Lower lobe of right lung (tissue), 2 donors: ENCODE measurements at places on chromosomes 1 and 21.
A peak's percentile ranks its signal among the peaks of the same experiment; 100 is the strongest.

DNA sequence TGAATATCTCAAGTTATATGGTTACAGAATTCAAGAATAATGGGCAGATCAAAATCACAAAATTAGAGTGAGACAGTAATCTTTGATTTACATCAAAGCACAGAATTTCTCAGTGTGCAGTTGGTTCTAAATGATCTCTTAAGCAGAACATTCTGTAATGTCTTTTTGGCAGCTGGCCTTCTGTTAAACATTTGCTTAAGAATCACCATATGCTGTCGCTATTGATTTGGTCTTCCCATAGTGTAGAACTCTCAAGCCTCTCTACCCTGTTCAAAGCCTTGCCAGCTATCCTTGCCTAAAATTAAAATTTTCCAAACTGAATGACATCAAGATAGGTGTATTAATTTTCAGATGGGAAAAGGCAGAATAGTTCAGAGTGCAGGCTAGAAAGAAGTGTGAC lies 38.9 kb upstream of the ERO1B start:
- DNase-seq, result no peak

- no peak for DNase-seq
These were observed 4.8 kb downstream of the COX20 start for GRCh38 chr1:244840219-244840794.

DNA sequence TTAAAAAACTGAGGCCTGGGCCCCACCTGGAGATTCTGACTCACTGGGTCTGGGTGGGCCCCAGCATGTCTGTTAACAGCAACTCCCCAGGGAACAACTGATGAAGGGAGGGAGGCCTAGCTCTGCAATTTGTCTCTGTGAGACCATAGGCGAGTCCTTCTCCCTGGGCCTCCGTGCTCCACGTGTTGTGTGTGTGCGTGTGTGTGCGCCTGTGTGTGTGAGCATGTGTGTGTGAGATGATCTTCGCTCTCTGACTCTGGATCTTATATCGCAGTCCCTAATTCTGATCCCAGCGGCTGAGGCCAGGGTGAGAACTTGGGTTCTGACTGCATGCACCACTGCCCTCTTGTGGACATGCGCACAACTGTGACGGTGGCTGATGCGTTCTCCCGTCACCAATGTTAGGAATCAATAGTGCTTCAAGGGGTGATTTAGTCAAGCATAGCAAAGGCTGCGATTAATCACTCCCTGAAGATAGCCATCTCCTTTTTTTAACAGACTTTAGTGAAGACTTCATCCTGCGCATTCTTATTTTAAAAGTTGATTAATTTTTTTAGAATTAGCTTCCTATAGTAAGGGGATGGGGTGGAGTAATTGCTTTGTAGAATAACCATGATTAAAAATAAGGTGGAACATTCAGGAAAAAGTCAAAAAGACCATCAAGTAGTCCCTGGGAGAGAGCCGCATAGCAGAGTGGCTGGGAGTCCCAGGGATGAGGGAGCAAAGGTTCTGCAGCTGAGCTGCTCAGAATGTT lies 62.4 kb upstream of the USP24 start:
- peak; percentile 81 for DNase-seq

- no peak for DNase-seq
These were observed 176.8 kb upstream of the PDE4B start for GRCh38 chr1:65615859-65616258.

GRCh38 chr1:16430606-16431005 lies 6.6 kb downstream of the SPATA21 start:
- no peak for DNase-seq

DNA sequence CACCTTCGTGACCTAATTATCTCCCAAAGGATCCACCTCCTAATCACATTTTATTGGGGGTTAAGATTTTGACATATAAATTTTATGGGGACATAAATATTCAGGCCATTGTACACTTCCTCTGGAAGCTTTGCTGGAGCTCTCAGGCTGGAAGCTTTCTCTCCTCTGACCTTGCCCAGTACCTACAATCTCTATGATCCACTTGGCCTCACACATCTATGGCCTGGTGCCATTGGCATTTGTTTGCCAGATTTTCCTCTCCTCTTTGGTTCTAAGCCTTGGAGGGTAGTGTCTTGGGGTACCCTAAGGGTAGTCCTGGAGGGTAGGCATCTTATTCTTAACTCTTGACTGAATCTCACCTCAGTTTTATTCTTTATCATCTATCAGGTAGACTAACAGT lies 79.0 kb downstream of the HLX start:
- no peak for DNase-seq

GRCh38 chr1:156471496-156472490 lies 28.8 kb downstream of the MEF2D start:
- DNase-seq, result peak; percentile 85

DNA sequence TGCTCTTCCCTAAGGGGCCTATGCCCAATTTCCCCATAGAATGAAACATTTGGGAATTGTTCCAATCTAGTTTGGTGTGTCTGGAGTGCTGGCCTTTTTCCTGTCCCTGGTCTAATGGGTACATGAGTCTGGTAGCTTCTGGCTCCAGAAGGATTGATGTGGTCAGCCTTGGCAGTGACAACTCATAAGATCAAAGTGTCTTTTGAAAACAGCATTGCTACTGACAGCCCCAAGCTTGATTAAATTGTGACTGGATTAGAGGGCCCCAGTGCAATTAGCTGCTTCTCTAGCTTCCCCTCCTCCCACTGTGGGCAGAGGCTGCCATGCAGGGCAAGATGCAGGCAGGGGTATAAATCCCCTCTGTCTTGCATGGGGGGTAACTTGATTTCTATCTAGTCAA lies 130.9 kb downstream of the UCK2 start:
- DNase-seq, result no peak

- DNase-seq, result no peak
These were observed 2.8 kb upstream of the RAP1GAP start for GRCh38 chr1:21671915-21672314.

DNA sequence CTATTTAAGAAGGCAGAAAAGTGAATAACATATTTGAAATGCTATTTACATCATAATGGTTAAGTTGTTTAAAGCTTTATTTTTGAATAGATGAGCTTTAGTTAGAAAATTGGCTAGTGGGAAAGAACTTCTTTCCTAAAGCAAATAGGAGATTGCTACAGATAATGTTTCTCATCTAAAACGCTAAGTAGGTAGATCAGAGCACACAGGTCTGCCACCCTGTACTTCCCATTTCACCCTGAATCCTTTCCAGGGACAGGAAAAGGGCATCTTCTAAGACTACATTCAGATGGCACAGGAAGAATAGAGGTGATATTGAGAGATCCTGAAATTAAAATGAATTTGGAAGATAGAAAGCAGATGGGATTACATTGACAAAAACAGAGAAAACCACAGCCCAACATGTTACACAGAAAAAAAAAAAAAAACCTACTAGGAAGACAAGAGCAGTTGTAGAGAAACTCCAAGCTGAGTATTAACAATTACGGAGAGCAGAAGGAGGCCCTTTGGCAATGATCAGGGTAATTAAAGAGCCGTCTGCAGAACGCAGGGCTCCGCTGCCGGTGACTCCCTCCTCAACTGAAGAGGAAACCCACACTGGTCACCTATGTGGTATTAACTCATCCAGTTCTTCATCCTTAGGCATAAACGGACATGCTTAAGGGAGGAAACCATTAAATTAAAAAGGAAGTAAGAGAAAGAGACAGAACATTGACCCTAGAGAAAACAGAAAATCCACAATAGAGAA lies 53.6 kb upstream of the MAP10 start:
- no peak for DNase-seq

DNA sequence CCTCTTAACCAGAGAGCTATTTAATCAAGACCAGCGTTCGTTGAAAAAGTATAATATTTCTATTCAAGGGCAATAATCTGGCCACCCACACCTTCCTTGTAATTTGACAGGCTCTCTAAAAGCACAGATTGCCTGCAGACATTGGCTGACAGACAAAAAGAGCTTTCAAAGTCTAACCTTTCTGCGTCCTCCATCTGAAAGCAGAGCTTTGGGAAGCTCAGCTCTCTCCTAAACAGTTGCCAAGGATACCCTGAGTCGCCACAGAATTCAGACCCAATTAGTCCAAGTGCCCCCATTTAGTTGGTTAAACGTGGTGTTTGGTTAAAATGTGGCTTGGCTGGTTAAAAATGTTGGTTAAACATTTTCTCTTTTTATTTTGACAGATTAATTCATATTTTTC lies 33.7 kb upstream of the PLA2G2C start:
- no peak for DNase-seq

DNA sequence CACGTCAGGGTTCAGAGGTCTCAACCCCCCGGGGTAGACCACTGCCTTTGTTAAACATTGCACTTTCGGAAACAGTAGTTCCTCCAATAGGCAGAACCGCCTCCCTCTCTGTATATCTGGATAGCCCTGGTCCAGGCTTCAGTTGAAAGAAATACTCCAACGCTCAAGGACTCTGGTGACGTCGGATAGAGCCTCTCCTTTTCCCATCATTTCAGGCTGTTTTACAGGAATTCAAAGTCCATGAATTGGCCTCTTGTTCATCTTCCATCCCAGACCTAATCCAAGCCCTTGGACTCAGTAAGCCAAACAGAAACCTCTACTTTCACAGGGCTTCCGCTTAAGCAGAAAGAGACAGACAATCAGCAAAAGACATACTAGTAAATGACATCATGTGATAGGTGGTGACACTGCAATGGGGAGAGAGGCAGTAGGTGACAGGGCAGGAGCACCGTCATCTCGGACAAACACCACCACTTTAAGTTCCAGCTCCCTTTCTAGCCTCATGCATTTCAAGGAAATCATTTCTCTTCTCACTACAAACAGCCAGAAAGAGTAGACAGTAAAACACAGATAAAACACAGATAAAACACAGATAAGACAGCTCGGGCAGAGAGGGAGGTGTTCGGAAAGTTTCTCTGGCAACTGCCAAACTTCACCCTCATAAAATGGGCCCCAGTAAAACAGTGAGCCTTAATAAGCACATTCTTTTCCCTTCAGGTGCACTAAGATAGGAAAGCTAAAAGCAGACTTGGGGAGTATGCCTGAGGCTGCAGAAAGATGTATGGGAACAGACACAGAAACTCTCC lies 2.3 kb upstream of the PLA2G2A start:
- DNase-seq, result no peak

- DNase-seq, result peak; percentile 52
These were observed 39.4 kb downstream of the ZP4 start for GRCh38 chr1:237851210-237851845.

GRCh38 chr1:11355559-11356475 lies 82.8 kb downstream of the UBIAD1 start:
- no peak for DNase-seq

DNA sequence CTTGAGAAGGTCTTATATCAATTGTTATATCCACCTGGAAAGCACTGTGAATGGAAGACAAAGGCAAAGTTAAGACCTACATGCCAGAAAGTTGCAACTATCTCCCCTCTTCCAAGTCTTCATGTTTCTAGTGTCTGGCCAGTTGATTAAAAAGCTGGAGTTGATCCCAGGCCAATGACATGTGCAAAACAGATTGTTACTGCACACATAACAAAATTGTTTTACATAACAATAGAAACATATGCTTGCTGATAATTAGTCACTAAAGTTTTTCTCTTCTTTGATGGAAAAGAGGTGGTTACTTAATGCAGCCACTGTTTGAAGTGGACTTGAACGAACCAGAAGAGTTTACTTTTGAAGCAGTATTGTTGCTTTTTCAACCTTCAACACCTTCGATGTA lies 158.2 kb downstream of the TGFBR3 start:
- DNase-seq, result no peak

DNA sequence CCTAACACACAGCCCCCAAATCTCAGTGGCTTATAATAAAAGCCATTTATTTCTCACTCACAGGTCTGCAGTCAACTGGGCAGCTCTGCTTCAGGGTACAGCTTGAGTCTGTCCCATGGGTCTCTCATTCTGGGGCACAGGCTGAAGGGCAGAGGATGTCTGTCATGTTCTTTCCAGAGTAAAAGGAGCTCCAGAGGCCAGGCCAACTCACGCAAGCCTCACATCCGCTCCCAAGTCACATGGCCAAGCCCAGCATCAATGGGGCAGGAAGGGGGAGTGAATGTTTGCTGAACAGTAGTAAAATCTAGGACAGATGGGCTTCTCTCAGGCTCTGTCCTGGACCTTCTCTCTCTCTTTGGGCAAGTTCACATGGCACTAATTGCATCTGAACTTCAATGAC lies 7.1 kb upstream of the SSBP3 start:
- DNase-seq, result no peak

DNA sequence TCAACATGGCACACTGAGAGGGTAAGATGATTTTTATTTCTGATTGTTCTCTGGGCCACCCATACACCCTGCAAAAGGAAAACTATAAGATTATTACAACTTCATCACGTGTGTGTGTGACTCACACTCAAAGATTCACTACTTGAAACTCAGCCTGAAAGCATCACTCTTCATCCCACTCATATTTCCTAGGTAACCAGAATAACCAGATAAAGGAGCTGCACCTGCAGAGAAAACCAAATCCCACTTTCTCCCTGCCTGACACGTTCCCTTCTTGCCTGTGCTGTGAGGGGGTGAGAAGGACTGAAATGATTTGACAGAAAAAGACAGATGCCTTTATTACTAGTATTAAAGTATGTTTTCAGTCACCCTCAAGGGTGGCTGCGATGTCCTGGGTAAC lies 131.6 kb downstream of the TGFBR3 start:
- no peak for DNase-seq

DNA sequence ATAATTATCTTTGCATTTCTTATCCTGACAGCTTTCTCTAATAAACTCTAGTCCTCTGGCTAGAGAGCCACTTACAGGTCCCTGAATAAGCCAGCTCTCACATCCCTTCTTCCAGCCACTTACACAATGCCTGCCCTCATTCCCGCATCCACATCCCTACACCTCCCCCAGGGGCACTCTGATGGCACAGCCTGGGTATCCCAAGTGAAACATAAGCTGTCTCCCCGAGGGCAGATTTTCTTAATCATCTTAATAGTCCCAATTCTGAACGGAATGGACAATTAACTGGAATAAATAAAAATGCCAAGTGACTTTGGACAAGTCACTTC lies 4.9 kb downstream of the RHOC start:
- no peak for DNase-seq

- no peak for DNase-seq
These were observed 7.1 kb downstream of the RHBG start for GRCh38 chr1:156376146-156376545.

DNA sequence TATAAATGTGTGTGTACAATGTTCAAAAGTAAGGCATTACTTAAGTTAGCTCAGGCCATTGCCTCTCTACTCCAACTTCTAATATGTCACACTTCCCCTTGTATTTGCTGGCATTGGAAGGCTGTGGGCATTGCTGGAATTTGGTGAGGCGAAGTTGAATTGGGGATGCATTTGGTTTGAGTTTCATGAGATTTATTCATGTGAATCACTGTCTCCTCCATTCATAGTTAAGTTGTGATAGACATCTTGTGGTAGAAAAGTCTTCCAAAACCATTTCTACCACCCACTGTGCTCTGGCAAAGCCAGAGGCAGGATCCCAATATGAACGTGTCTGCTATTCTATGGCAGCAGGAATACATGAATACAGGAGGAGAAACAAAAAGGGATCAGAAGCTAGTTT lies 397.8 kb upstream of the USP24 start:
- no peak for DNase-seq

GRCh38 chr1:30575066-30575465 lies 148.3 kb downstream of the MATN1 start:
- no peak for DNase-seq

GRCh38 chr1:54697896-54698295 lies 17.8 kb upstream of the TTC4 start:
- no peak for DNase-seq
